Placental epithelial cell (primary cell): ENCODE measurements at places on chromosomes 2 and 18. TPM values are rescaled to one million over a fixed set of nuclear protein-coding genes. Genes with fewer than 3 reads are reported as not detected.

CCDC142 gene
- 28.7 and 43.6 TPM in 2 replicates for total RNA-seq

CD28 gene
- total RNA-seq = not detected in 2 replicates

KLHL29 gene
- 10.5 and 14.1 TPM in 2 replicates for total RNA-seq

RGPD4 gene
- total RNA-seq = not detected in 2 replicates

CHPF gene
- total RNA-seq = 276 and 392 TPM in 2 replicates

DLX2 gene
- total RNA-seq = not detected in 2 replicates

ZEB2 gene
- 0.22 and 1.2 TPM in 2 replicates for total RNA-seq

PID1 gene
- total RNA-seq = 8.2 and 9.1 TPM in 2 replicates

C2orf72 gene
- total RNA-seq = under 0.01 and 0.11 TPM in 2 replicates

ACTG2 gene
- 0.39 and 0.98 TPM in 2 replicates for total RNA-seq

ERICH2 gene
- total RNA-seq = not detected in 2 replicates

ASXL3 gene
- 0.11 and 1.6 TPM in 2 replicates for total RNA-seq

KCNG2 gene
- total RNA-seq = not detected in 2 replicates

SPDYA gene
- total RNA-seq = 0.76 and 2.0 TPM in 2 replicates

TEX44 gene
- total RNA-seq = not detected in 2 replicates

SERPINB3 gene
- not detected in 2 replicates for total RNA-seq

CYP1B1 gene
- 2.0 and 6.3 TPM in 2 replicates for total RNA-seq

KCNJ13 gene
- 3.1 and 7.5 TPM in 2 replicates for total RNA-seq

CCDC141 gene
- not detected in 2 replicates for total RNA-seq

IL1R1 gene
- 135 and 233 TPM in 2 replicates for total RNA-seq

ATL2 gene
- 29.7 and 36.9 TPM in 2 replicates for total RNA-seq

TMEFF2 gene
- total RNA-seq = not detected in 2 replicates

CRYGC gene
- total RNA-seq = not detected in 2 replicates

MBP gene
- total RNA-seq = 28.7 and 83.7 TPM in 2 replicates

ASB18 gene
- not detected in 2 replicates for total RNA-seq

OTOF gene
- not detected in 2 replicates for total RNA-seq

PLB1 gene
- 0.98 and 4.7 TPM in 2 replicates for total RNA-seq

FSHR gene
- total RNA-seq = 0.39 TPM in 1 of 2 replicates, not detected in the other

TMEM198 gene
- total RNA-seq = 3.4 and 3.5 TPM in 2 replicates

TMEM247 gene
- total RNA-seq = not detected in 2 replicates

POTEI gene
- not detected in 2 replicates for total RNA-seq

NT5DC4 gene
- not detected in 2 replicates for total RNA-seq

FABP1 gene
- not detected in 2 replicates for total RNA-seq

LANCL1 gene
- 33.0 and 54.9 TPM in 2 replicates for total RNA-seq

BBS5 gene
- total RNA-seq = 2.0 and 5.1 TPM in 2 replicates

IL36B gene
- total RNA-seq = not detected in 2 replicates

ARHGEF4 gene
- total RNA-seq = 4.7 and 5.9 TPM in 2 replicates

SLC14A1 gene
- total RNA-seq = 0.65 TPM in 1 of 2 replicates, not detected in the other

NDC80 gene
- total RNA-seq = 6.3 and 7.9 TPM in 2 replicates

TBR1 gene
- total RNA-seq = not detected in 2 replicates

CNDP2 gene
- total RNA-seq = 69.5 and 135 TPM in 2 replicates

LRRTM1 gene
- total RNA-seq = under 0.01 TPM in 1 of 2 replicates, not detected in the other

POTEJ gene
- total RNA-seq = not detected in 2 replicates

MEIS1 gene
- 22.9 and 47.9 TPM in 2 replicates for total RNA-seq

MPV17 gene
- total RNA-seq = 56.1 TPM in 2 replicates

COL4A4 gene
- total RNA-seq = 4.7 and 5.3 TPM in 2 replicates

OSR1 gene
- 114 and 277 TPM in 2 replicates for total RNA-seq

FNDC4 gene
- total RNA-seq = 11.0 and 12.1 TPM in 2 replicates

ARHGEF33 gene
- total RNA-seq = 1.2 and 1.5 TPM in 2 replicates

GCG gene
- total RNA-seq = 0.39 TPM in 1 of 2 replicates, not detected in the other

UGT1A3 gene
- 0.43 TPM in 1 of 2 replicates, not detected in the other for total RNA-seq

WDR75 gene
- 24.7 and 34.9 TPM in 2 replicates for total RNA-seq

METTL8 gene
- 9.4 and 19.4 TPM in 2 replicates for total RNA-seq

PPM1B gene
- total RNA-seq = 13.9 and 21.2 TPM in 2 replicates

LAPTM4A gene
- total RNA-seq = 316 and 372 TPM in 2 replicates

CCDC85A gene
- 1.1 and 2.0 TPM in 2 replicates for total RNA-seq

SATB2 gene
- 0.22 and 1.2 TPM in 2 replicates for total RNA-seq

PSME4 gene
- 28.7 and 46.5 TPM in 2 replicates for total RNA-seq

DYNAP gene
- total RNA-seq = not detected in 2 replicates
